ENCODE measurements at places on chromosomes 6 and 20. TPM values are rescaled to one million over a fixed set of nuclear protein-coding genes. Genes with fewer than 3 reads are reported as not detected.

DNA sequence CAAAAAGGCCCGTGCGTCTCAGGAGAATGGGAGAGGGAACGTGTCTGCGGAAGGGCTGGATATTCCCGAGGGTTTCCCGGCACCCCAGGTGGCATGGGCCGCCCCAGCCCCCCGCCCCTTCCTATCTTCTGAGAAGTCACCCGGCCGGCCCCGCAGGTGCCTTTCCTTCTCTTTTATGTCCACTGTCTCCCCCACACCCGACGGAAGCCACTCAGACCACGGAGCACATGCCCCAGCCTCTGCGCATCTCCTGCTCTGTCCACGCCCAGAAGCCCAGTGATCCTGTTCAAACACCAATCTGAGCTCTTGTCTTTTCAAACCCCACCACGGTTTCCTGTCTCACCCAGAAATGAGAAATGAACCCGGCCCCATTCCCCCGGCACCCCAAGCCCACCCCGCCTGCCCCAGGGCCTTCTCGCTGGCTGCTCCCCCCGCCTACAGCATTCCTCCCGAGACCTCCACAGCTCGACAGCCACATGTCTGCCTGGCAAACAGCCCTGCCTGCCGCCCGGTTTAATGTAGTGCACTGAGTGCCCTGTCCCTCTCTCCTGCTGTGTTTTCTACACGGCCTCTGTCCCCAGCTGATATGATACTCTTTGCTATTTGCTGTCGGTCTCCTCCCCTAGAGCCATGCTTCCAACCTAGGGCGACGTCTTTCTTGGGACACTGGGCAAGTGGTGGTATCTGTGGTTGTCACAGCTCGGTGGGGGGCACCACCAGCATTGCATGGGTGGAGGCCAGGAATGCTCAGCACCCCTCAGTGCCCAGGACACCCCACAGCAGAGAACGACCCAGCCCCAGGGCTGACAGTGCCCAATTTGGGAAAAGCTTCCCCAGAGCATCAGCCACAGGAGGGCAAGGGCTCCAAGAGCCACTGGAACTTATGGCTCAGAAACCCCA is 182.7 kb downstream of the TAF4 start:
- DNase-seq: no peak

- DNase-seq: no peak
Observed at GRCh38 chr6:31007694-31008093, 2.6 kb upstream of the MUC22 start.

GRCh38 chr6:100112855-100113508 is 119.0 kb upstream of the MCHR2 start:
- no peak for DNase-seq

GRCh38 chr6:122736616-122737015 is 42.9 kb upstream of the FABP7 start:
- no peak for DNase-seq

- no peak for DNase-seq
Observed at GRCh38 chr20:58223358-58223941, 5.0 kb downstream of the ANKRD60 start.

GRCh38 chr20:42705550-42705949 is 484.2 kb downstream of the PTPRT start:
- no peak for DNase-seq

The POPDC3 gene
- total RNA-seq: not detected

- DNase-seq: no peak
Observed at GRCh38 chr6:81003156-81003555, 749.3 kb downstream of the TENT5A start.

The C20orf141 gene
- not detected for total RNA-seq

DNA sequence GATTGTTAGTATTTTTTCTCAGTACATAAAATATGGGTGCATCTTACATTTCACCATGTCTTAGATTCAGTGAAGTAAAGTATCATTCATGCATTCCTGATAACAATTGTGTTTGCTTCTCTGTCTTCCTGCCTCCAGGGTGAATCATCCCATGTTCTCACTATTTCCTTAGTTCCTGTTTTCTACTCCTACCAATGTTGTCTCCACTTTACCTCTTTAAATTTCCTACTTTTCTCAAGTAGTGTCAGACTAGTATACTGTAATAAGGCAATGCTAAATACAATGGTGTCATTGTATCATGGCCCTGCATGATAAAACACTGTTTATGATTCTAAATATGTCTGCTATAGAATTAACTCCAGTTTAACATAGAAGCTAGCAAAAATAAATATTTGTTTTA is 37.4 kb upstream of the GABRR1 start:
- DNase-seq: no peak

GRCh38 chr6:3157131-3157933 is at the start of gene TUBB2A:
TUBB2A (minus strand) TSS chr6:3157544; CDS start chr6:3157463, 81 bp downstream.
- DNase-seq: peak; percentile 92

DNA sequence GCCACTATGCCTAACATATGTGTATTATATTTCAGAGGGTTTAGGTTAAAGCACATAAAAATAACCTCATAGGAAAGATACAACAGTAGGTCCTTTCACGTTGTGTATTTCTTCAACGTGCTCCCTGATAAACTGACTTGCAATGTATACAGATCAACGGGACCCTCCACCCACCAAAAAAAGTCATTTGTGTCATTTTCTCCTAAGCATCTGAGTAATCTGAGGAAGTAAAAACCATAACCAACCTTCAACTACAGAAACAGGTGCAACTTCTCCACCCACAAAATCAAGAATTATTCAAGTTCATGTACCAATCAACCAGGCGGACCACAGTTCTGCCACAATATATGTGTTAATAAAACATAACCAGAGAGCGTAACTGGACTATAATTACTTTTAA is 54.9 kb upstream of the NHSL1 start:
- DNase-seq: no peak

GRCh38 chr6:73523434-73524123 is 2.7 kb upstream of the EEF1A1 start:
- DNase-seq: peak; percentile 51

DNA sequence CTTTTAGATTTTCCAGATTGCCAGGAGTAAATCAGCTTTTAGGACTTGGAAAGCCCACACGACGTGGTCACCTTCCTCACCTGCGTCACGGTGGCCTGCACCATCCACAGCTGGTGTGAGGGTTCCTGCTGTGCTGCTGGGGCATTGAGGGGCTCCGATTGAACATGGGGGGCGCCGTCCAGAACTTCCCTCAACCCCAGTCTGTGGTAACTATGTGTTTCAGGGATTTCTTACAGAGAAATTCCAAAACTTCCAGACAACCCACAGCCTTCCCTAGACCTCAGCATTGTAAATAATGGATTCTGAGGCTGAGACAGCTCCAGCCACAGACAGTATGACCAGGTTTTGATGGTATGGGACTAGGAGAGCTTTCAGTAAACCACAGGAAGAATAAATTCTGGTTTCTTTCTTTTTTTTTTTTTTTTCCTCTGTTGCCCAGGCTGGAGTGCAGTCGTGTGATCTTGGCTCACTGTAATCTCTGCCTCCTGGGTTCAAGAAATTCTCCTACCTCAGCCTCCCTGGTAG is 46.7 kb upstream of the IRF4 start:
- no peak for DNase-seq

The TSBP1 gene
- total RNA-seq: not detected

DNA sequence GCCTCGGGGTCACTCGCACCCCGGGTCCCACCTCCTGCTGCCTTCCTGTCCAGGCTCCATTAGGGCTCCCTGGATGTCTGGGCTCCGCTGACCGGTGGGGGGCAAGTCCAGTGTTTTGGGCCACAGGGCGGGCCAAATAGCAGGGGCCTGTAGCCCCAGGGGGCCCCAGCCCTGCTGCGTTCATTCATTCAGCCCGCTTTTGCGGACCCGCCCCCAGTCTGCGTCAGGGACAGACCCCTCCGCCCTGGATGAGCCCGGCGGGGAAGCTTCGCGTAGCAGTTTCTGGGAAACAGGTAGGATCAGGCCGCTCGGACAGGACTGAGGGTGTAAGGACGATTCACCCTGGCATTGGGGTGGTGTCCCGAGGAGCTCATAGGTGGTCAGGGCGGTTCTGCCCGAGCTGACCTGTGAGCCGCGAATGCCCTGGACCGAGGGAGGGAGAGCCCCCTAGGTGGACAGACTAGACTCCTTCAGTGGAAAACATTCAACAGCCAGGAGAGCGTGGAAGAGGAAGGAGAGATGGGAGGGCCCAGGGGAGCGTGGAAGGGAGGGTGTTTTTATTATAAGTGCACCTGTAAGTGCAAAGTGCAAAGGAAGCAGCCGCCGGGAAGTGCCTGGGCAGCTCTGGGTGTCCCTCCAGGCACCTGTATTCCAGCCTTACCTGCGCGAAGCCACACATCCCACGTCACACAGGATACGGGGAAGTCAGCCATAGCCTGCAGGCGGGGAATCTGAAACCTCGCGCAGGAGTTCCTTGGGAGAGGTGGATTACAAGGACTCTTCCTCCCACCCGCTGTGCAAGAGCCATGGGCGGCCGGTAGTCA is 662 bp downstream of the ENTPD6 start:
- DNase-seq: no peak

DNA sequence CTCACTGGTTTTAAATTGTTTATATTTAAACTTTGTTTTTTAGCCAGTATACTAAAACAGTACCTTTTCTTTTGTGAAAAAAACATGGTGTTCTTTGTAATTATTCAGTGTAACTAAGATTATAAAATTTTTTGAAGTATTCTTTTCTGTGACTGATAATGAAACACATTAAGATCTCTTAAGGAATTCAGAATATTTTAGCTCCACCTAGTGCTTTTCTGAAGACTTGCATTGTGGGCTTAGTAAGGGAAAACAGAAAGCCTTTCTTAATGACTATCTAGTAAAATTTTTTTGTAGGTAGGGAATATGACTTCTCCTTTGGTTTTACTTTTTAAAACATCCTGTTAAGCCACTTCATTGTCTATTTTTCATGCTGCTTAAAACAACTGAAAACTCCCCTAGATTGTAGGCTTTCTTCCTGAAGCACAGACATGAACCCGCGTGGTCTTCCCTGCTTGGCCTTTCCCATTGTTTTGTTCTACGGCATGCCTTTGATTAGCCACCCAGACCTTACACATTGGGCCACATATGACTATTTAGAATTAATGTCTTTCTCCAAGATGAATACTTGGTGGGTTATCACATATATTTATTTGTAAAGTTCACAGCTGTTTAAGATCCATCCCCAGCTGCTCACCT is 72.1 kb downstream of the AFDN start:
- DNase-seq: no peak

The ACTR5 gene
- total RNA-seq: 11.1 TPM

DNA sequence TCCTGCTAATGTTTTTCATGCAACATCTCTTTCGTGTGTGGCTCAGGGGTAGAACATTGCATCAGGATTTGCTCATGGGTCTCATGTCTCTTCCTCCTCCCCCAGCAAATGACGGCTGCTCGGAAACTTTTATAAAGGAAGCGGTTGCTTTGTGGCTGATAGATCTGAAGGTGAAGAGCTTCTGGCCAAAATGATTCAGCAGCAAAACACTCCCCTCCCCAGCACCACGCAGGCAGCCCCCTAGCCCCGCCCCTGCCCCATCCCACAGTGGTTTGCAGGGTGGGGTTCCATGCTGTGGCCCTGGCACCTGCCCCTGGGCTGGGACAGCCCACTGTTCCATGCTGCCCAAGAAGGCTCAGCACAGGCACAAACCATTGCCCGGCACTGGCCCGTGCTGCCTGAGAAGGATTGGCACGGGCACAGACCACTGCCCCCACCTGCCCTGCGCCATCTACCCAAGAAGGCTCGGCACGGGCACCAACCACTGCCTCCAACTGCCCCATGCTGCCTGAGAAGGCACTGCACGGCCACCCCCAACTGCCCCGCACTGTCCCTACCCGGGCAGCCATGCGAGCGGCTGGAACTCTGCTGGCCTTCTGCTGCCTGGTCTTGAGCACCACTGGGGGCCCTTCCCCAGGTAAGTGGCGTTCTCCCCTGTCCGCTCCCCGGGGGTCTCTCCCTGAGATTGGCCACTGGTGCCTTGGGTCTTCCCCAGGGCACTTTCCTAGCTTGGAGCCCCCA is at the start of gene CST7:
Gene CST7 (plus strand): TSS at position 331 of the 741 bp plus-strand sequence. CDS start 237 bp downstream, at position 568.
- peak; percentile 69 for DNase-seq

GRCh38 chr6:80537118-80537972 is 430.9 kb downstream of the BCKDHB start:
- no peak for DNase-seq

DNA sequence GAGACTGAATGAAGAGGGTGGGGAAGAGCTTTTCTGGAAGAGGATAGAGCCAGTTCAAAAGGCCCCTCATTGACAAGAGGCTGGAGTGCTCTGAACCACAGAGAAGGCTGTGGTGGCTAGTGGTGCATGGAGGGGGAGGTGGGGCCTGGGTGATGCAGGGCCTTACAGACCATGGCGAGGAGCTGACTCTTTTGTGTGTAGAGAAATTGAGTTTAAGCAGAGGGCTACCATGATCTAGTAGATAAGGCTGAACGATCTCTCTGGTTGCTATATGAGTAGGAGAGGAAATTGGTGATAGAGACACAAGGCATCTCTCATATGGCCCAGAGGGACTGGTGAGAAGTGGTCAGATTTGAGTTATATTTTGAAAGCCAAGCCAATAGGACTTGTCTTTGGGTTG is 137.6 kb downstream of the UST start:
- no peak for DNase-seq

DNA sequence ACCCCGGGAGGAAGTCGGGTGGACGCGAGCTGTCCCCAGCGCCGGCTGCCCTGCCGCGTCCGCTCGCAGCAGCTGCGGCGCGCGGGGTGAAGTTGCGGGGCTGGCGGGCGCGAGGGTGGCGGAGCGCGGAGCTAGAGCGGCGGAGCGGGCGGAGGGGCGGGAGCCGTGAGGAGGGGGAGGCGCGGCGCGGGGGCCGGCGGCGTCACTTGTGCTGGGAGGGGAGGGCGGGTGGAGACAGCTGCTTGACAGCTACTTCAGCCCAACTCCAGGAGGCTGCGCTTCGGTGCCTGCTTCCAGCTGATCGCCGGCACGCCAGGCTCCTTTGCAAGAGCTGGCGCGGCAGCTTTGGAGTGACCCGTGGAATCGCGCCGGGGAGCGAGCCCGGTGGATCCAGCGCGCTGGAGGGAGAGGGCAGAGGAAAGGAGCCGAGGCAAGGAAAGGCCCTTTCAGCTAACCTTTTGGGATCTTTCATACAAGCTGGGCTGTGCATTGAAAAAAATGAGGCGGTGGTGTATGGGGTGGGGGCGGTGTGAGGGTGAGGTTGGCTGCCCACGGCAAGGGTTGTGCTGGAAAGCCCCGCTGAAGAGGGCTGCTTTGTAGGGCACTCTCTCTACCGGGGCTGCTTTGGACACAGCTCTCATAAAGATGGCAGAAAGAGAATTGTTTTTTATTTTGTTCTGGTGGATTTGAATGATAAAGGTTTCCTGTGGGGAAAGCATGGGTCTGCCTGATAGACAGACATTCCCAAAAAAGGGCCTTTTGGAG is 24.6 kb downstream of the RIPOR2 start:
- peak; percentile 47 for DNase-seq

DNA sequence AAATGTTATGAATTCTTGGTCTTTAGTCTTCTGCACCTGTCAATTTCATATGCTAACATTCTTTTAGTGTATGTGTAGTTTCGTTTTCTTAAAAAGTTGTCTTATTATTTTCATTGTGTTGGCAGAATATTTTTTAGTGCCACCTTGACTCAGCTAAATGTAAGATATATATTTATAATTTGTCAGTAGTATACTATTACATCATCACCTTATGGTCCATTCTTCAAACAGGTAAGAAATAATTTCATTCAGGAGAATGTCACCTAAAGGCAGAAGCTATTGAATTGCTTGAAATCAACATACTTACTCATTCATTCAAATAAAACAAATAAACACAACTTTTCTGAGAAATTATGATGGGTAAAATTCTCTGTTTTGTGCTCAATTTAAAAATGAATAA is 3.5 kb upstream of the STXBP5 start:
- DNase-seq: no peak

The CST3 gene
- total RNA-seq: 21.8 TPM

The SIRPB1 gene
- total RNA-seq: 7.8 TPM

The CLDN20 gene
- not detected for total RNA-seq
